Stimulated activated naive CD4-positive, alpha-beta T cell (primary cell): ENCODE measurements at places on chromosomes 1 and 21.

DNA sequence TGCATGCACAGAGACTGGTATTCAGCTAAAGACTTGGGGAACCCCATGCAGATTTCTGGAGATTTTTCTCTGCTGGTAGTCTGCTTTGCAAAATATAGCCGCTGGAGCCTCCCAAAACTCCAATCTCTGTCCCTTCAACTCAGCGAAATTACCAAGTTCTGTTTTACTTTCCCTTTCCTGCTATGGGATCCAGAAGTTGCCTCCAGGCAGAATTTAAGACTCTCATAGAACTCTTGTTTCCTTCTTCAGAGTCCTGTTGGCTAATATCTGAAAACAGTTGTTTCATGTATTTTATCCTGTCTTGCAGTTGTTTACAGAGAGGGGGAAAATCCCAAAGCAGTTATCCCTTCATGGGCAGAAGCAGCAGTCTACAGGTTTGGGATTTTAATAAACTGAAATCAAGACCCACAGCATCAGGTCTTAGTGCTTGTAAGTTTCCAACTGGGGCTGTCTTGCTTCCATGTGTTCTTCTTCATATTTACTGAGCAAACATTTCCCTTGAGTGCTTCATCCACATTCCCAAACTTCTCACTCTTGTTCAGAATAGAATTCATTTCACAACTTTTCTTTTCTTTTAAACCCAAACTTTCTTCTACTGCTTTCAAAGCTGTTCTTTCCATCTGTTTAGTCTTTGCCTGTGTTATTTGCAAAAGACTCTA is 221.3 kb upstream of the DMRTA2 start:
- no peak for DNase-seq

GRCh38 chr1:6123083-6123482 is 57.0 kb downstream of the CHD5 start:
- DNase-seq = no peak

- DNase-seq = no peak
Measured at GRCh38 chr1:216750031-216750627, 26.9 kb upstream of the ESRRG start.

GRCh38 chr1:107965110-107965991 is at the start of gene VAV3:
TSS of gene VAV3 (minus strand) at chr1:107965180. CDS start at chr1:107964869, 311 bp downstream.
- DNase-seq = peak; percentile 60

GRCh38 chr1:20867062-20867461 is 80.0 kb upstream of the HP1BP3 start:
- DNase-seq = no peak

DNA sequence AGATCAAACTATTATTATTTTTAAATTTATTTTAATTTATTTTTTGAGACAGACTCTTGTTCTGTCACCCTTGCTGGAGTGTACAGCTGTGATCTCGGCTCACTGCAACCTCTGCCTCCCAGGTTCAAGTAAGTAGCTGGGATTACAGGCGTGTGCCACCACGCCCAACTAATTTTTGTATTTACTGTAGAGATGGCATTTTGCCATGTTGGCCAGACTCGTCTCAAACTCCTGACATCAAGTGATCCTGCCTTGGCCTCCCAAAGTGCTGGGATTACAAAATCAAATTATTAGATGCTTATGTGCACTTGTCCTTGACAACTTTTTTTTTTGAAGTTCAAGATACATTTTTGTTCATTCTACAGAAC is 15.4 kb downstream of the LIN9 start:
- no peak for DNase-seq

GRCh38 chr1:166261511-166261910 is 94.7 kb upstream of the FAM78B start:
- DNase-seq = no peak

DNA sequence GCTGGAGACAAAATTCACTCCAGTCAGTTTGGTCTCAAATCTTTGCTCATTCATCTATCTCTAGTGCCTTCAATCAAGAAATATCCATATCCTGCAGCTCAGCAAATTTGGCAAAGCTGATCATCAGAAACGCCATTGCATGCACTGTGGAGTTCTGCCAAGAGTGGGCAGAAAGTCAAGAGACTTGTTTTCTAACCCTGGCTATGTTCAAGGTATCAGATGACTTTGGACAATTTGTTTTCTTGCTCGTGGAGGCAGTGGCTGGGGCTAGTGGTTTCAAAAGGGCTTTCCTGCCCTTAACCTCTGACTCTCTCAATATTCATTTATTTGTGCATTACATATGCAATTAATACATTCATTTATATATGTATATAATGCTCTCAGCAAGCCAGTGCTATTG is 12.8 kb upstream of the LRRC52 start:
- DNase-seq = no peak

- no peak for DNase-seq
Measured at GRCh38 chr1:174013864-174014418, 8.2 kb downstream of the RC3H1 start.

GRCh38 chr1:218985424-218985984 is 188.2 kb upstream of the LYPLAL1 start:
- no peak for DNase-seq

GRCh38 chr1:156704166-156704711 is 1.1 kb downstream of the CRABP2 start:
- DNase-seq = no peak

DNA sequence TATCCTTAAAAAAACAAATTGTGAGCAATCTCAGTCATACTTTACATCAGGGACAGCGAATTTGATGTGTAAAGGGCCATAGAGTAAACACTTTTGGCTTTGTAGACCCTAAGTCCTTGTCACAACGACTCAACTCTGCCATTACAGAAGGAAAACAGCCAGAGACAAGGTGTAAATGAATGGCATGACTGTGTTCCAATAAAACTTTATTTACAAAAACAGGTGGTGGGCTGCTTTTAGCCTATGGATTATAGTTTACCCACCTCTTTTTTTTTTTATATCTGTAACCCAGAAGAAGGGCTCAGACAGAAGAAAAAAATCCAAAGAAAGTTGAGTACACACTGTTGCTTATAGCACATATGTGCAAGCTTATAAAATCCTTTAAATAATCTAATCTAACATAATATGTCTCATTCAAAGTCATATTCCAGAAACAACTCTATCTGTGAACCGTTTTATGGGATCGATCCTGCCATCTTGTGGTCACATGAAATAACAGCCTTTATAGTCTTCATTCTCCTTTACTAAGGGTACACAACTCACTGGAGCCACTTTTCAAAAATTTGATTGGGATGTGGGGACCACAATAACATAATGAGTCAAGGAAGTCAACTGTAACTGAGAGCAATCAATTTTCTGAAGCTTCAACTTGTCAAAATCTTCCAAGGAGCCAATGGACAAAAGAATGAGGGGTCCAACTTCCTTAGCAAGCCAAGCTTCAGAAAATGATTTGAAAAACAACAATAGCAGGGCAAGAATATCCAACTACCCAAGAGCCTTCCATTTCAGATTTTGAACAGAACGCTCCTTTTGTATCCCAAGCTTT is 142.2 kb upstream of the KRTAP19-8 start:
- no peak for DNase-seq

- DNase-seq = no peak
Measured at GRCh38 chr21:21955204-21955603, 957.0 kb downstream of the NCAM2 start.

DNA sequence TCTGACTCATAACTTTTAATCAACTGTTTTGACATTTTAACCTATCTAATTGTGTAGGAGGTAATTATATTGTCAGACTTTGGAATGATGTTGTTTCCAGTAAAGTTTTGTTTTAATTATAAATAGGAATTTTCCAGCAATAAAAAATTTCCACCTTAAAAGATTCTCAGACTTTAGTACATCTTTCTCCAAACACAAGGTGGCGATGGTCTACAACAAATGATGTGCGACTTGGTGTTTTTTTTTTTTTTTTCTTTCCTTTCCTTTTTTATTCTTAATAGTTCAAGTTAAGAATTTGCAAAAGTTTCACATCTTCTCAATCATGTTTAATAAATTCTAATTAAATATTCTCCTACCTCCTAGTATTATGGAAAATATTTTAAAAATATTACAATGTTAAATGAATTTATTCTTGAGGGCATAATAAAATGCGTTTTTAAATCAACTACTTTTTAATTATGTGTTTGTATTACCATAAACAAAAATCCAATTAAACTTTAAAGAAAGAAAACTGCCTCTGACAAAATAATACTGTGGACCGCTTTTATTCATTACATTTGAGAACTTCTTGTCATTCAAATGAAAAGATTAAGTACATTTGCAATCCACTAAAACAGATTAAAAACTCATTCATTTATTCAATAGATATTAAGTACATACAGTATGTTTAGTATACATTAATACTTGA is 4.4 kb upstream of the ADAMTS1 start:
- no peak for DNase-seq

GRCh38 chr1:20950679-20951078 is 163.6 kb upstream of the HP1BP3 start:
- no peak for DNase-seq

DNA sequence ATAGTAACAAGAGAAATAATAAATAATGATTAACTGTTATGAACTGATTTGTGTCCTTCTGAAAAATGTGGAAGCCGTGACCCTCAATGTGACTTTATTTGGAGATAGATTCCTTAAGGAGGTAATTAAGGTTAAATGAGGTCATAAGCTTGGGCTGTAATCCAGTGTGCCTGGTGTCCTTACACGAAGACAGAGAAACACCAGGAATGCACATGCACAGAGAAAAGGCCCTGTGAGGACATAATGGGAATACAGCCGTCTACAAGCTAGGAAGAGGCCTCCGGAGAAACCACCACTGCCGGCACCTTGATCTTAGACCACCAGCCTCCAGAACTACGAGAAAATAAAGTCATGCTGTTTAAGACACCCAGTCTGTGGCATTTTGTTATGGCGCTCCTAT is 215.9 kb downstream of the NEGR1 start:
- DNase-seq = no peak

DNA sequence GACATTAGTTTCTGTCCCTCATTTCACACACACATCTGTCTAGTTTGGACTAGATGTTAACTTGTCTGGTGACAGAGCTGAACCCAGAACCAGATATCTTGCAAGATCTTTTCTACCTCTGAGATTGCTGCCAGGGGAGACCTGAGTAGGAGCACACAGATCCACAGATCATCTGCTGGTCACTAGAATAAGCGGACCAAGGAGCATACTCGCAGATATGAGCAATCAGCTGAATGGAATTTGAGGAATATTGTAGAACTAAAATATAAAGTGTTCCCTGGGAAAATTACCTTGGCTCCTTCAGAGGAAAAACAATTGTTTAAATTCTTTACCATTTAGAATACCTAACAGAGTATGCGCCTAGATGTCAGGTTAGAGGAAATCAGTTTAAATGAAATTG is 90.7 kb downstream of the TNFSF18 start:
- DNase-seq = no peak

DNA sequence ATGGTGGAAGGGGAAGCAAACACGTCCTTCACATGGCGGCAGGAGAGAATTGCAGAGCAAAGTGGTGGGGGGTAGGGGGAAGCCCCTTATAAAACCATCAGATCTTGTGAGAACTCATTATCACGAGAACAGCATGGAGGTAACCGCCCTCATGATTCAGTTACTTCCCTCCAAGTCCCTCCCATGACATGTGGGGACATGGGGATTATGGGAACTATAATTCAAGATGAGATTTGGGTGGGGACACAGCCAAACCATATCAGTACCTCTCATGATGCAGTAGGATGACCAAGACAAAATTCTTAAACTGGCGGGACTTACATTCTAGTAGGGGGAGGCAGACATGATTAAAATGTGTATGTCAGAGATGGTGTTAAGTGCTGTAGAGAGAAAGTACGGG is 38.8 kb downstream of the WNT4 start:
- no peak for DNase-seq

DNA sequence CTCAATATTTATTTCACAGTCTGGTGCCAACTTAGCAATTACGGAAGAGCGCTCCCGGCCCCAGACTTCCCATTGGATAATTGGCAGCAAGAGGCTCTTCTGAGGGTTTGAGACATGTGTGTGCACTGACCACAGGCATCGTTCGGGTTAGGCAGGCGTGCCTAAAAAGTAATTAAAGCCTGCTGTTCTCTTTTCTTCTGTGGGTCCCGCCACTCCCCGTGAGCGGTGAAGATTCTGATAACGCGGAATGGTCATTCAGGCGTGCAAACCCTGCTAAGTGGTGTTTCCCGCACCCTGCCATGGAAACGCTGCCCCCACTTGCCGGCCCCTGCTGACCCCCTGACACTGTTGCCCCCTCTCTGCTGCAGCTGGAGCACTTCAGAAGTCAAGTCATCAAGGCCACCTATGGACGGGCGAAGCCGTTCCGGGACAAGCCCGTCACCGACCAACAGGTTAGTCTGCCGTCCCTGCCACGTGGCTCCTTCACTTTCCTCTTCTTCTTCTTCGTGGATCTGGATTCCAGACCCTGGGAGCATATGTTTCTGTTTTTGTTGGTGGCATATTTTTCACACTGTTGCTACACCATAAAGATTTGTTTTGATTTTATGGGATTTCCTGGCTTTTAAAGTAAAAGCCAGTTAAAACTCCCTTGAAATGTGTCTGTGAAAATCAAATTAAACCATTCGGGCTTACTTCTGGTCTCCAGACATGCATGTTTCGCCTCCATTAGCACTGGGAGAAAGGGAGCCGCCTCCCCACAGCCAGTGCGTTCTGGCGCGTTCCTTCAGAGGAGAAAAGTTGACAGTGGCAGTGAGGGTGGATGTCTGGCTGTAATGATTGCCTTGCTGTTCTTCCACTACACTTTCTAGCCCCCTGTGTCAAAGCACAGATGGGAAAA is 79.9 kb downstream of the FHAD1 start:
- DNase-seq = no peak

DNA sequence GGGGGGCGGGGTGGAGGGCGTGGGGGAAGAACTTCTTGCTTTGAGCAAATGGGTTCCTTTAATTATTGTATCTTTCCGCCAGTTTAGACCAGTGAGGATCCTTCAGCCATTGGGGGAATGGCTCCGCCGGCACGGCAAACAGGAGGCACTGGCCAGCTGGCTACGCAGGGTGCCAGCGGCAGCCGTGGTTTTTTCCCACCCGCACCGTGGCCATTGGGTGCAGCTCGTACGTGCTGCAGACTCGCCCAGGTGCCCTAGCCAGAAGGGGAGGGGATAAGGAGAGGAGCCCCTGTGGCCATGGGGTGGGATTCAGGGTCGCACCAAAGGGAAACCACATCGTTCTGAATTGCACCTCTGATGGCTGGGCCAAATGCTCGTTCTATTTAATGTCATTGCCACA is 65.6 kb downstream of the RGSL1 start:
- no peak for DNase-seq

DNA sequence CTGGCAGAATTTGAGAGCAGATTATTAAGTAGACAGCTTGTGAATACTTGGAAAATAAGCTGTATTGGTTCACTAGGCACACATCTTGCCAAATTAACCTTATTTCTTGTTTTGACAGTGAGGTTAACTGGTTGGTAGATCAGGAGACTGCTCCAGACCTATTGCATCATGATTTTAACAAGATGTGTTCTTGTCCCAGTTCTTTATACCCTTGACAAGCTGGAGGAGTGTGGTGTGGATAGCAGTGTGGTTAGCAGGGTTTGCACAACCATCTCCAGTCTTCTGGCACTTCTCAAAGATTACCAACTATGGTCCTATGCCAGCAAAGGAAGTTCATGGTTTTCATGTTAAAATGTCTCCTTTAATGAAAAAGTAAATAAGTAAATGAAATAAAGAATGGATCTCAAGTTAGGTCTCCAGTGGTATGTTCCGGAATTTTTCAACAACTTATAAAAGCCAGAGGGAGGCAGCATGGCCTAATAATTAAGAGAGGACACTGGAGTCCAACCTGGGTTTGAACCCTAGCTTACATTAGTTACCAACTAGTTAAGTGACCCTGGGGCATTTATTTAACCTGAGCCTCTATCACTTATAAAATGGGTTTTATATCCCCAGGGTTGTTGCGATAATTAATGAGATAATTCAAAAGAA is 34.1 kb downstream of the DDX20 start:
- no peak for DNase-seq
